Breast epithelium (tissue), 4 donors: ENCODE measurements at places on chromosomes 6 and 20.

- DNase-seq = no peak
These were observed 21.0 kb upstream of the FYN start for GRCh38 chr6:111894272-111894671.

GRCh38 chr6:63856271-63856670, 220.7 kb downstream of the PHF3 start:
- no peak for DNase-seq

GRCh38 chr6:129684903-129685661, 24.9 kb downstream of the ARHGAP18 start:
- no peak for DNase-seq

DNA sequence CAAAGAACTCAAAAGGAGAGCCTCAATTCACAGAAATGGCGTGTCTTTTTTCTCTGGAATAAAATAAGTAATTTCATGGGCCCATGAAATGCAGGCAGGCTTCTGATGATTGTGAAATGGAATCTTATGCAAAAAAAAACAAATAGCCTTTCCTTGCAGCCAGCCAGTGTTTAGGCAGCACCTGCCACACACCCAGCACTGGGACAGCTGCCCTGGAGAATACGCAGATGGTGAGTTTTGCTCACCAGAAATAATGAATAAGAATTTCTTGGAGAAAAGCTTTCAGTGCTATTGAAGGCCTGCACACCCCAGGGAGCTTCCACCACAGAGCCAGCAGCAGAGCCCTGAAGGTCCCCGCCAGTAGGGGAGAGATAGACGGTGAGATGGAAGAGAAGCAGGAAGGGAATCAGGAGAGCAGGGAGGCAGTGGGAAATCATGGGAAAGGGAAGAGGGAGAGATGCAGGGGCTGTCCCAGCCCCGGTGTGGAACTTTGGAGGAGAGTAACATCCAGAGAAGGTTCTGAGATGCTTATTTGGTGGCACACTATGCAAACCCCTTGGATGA, 54.9 kb downstream of the PXDC1 start:
- DNase-seq = no peak

- no peak for DNase-seq
These were observed 570 bp upstream of the PLCB4 start for GRCh38 chr20:9068233-9068801.

DNA sequence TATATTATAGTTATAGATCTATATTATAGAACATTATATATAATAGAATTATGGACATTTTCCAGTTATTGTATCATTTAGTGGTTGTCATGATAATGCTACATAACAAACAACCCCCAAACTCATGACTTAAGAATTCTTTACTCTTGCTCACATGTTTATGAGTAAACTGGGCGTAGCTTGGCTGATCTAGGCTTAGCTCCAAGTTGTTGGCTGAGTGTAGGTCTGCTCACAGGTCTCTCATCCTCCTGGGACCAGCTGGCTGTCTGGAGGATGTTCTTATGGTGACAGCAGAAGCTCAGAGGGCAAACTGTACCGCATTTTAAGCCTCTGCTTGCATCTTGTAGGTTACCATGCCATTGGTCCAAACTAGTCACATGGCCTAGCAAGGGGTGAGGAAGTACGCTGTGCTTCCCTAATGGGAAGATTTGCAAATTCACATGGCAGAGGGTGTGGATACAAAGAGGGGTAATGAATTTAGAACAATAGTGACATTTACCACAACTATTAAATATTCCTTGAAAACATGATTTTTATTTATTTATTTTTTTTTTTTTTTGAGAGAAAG, 34.2 kb downstream of the ARHGAP40 start:
- no peak for DNase-seq

- no peak for DNase-seq
These were observed 33.3 kb upstream of the GRM4 start for GRCh38 chr6:34179106-34179720.

- DNase-seq = no peak
These were observed 61.0 kb upstream of the ZMYND8 start for GRCh38 chr20:47417245-47418068.

- no peak for DNase-seq
These were observed 315.1 kb upstream of the PRND start for GRCh38 chr20:4406627-4407026.

- no peak for DNase-seq
These were observed 119.6 kb downstream of the TMEM242 start for GRCh38 chr6:157203764-157204163.

DNA sequence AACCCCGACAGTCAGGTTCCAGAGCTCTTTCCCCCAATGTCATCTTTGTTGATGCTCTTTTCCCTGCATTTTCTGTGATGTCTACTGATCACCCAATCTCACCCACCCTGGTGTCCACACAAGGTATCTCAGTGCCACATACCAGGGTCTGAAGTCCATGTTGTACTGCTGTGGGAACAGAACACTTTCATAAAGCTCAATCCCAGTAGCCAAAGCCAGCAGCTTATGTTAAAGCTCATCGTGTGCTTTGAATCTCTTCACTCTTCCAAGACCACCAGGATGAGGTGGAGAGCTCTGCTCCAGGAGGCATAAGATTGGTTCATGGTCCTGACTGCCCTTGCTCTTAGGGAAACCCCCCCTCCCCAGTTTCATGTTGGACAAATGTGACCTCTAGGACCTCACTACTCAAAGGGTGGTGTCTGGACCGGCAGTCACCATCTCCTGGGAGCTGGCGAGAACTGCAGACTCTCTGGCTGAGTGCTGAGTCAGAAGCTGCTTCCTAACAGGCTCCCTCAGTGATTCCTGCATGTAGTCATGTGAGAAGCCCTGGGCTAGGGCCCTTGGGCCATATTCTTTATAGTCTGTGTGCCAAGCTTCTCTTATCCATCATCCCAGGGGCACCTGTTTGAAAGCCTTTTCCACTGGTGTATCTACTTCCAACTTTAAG, 13.4 kb upstream of the CPNE5 start:
- no peak for DNase-seq

- no peak for DNase-seq
These were observed 79.1 kb downstream of the ELOVL4 start for GRCh38 chr6:79868098-79868722.

- DNase-seq = no peak
These were observed 16.6 kb upstream of the PLCB1 start for GRCh38 chr20:8115436-8115835.

- no peak for DNase-seq
These were observed 40.8 kb downstream of the DNAH8 start for GRCh38 chr6:38755874-38756273.
